Stimulated activated CD4-positive, alpha-beta T cell treated with anti-CD3 and anti-CD28 coated beads, Interleukin-1b, Interleukin-23, amount 100 ng/mL, for 1 hour (primary cell): ENCODE measurements at places on chromosomes 4 and X.

- DNase-seq: no peak
Observed at GRCh38 chrX:123993904-123994635, 32.6 kb downstream of the STAG2 start.

DNA sequence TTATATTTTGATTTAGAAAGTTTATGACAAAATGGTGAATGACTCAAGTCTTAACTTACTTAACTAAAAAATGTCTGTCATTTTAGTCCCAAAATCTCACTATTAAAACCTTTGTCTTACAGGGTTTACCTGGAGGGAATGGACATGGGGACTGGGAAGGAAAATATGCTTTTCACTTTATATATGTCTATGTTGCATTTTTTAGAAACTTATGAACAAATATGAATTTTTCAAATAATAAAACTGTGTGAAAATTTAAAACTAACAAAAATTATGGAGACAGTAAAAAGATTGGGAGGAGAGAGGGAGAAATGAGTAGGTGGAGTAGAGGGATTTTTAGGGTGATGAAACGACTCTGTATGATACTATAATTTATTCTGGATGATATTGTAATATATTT lies 6.2 kb downstream of the MGARP start:
- DNase-seq: no peak

GRCh38 chr4:8910822-8911315 lies 39.2 kb upstream of the HMX1 start:
- no peak for DNase-seq

DNA sequence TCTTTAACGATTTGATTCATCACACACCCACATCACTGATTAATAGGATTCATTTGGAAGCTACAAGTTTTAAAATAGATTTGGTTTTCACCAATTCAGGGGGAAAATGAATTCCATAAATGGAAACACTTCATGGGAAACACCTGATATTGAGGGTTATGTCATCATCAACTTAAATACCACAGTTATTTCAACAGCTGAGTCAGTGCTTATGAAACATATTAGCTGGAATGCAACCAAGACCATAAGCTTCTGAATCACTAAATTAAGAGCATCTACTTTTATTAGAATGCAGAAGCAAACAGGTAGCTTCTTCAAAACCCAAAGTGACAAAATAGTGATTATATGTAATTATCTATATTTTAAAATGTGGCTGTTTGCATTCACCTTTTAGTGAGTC lies 207.8 kb upstream of the DCAF8L1 start:
- no peak for DNase-seq

DNA sequence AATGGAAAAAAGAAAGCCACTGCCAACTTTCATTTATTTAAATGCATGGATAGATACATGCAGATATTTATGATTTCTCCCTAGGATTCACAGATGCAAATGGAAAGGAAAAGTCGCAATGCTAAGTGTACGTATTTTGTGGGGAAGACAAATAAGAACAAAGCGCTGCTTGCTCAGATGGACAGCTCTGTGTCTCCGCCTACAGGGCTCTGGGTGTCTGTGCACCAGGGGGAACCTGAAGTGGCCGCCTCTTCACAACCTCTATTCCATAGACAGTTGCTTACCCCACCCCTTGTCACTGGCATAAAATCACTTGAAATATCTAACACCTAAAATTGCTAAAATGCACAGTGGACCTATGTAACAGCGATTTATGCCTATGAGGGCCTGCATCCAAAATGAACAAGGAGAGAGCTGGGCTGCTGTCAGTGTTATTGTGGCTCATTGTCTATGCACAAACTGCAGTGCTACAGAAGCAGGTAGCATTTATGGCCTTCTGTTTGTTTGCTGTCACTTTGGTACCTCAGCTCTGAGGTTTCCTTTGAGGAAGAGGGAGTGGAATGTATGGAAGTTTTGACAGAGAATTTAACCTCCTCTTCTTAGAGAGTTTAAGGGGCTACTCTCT lies 58.6 kb upstream of the PAGE1 start:
- peak; percentile 10 for DNase-seq

DNA sequence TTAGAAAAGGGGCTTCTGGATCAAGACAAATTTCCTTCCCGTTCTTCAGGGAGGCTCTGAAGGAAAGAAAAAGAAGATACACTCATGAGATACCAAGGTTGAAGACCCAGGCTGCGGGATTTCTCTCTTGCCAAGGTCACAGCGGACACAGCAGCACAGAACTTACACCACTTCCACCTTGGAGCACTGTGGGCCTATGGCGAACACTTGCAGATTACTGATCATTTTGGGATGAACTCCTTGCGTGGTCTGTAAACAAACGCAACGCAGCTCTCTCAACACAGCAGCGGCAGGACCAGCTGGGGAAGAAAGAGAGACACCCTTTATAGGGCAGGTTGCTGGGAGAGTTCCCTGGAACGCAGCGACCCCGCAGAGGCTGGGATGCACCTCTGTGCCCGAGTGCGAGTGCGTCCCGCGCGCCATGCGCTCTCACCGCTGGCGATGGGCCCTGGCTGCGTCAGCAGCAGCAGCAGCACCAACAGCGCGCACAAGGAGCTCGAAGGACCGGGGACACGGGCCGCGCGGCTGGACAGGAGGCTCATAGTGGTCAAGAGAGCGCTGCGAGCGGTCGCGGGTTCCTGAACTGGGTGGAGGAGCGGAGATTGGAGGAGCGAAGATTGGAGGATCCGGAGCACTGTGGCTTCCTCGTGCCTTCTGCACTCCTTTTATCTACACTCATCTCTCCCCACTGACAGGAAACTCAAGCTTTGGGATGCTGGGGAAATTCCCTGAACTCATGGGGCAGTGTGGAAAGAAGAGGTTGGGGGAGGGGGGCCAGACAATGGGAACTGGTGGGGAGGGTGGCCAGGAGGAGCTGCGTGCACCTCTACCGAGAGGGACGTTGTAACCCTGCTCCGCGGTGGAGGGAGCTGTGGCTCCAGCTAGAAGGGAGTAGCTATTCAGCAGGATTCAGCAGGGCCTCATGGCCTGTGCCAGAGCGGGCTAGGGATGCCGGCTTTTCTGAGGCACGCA lies at the start of gene CXCL5:
Gene CXCL5, minus strand, starts transcription at position 638 of the 972 bp plus-strand sequence. Its CDS starts 96 bp downstream, at position 542.
- no peak for DNase-seq

GRCh38 chr4:55397126-55397436 lies 1.3 kb downstream of the TMEM165 start:
- DNase-seq: no peak

DNA sequence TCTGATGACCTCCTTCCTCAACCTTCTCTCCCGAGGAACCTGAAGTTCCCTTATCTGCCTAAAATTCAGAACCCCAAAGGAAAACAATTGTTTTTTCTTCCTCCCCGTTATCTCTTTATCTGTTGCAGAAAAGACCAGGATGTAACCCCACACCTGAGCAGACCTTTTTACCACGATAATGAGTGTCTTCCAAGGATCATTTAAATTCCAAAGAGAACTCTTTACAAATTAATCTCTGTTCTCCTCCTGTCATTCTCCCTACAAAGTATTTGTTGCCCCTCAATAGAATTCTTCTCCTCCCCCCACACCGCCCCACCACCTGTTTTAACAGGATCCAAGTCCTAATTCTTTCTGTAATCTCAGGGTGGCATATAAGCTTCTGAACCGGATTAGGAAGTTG lies 78.5 kb upstream of the NLGN4X start:
- no peak for DNase-seq
